ENCODE measurements at places on chromosomes 11 and 22.

DNA sequence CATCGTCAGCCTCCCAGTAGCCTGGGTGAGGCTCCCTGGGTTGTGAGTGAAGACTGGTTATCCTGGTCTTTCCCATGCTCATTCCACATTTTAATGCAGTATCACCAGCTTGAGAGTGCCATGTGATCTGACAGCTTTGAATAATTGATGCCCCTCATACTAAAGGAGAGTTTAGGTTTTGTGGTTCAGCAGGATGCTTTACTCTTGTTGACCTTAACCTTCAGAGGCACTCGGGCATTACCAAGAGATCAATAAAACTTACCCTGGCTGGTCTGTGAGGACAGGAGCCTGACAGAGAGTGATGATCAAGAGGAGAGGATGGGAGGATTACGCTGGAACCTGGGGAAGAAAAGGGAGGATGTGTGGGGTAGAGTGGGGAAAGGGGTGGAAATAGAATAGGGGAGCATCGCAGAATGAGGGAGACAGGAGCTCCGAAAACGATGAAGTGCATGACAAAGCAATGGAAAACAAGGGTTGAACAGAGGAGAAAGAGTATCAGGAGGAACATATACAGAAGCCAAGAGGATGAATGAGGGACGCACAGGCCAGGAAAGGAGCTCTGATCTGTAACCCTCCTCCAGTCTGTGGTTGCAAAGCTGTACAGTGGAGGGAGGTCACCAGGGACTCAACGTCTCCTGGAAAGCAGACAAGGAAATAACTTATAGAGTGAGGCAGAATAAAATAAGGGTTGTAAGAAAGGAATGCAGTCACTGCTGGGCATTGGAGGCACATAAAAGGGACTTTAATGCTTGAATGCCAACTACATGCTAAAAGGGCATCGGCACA is 594.5 kb downstream of the NTM start:
- DNase-seq: no peak

GRCh38 chr22:42282943-42283277 is 12.5 kb upstream of the TCF20 start:
- no peak for DNase-seq

- DNase-seq: peak; percentile 23
Measured at GRCh38 chr11:2697866-2698265, 1.9 kb downstream of the KCNQ1OT1 start.

- no peak for DNase-seq
Measured at GRCh38 chr11:85768473-85769146, 42.3 kb downstream of the SYTL2 start.

GRCh38 chr11:6633422-6634408 is 14.5 kb upstream of the TPP1 start:
- DNase-seq: no peak

- DNase-seq: no peak
Measured at GRCh38 chr11:106827687-106828086, 190.6 kb downstream of the GUCY1A2 start.

GRCh38 chr11:4105916-4106315 is 11.3 kb downstream of the RRM1 start:
- DNase-seq: no peak

- no peak for DNase-seq
Measured at GRCh38 chr11:40998920-40999319, 460.5 kb downstream of the LRRC4C start.

DNA sequence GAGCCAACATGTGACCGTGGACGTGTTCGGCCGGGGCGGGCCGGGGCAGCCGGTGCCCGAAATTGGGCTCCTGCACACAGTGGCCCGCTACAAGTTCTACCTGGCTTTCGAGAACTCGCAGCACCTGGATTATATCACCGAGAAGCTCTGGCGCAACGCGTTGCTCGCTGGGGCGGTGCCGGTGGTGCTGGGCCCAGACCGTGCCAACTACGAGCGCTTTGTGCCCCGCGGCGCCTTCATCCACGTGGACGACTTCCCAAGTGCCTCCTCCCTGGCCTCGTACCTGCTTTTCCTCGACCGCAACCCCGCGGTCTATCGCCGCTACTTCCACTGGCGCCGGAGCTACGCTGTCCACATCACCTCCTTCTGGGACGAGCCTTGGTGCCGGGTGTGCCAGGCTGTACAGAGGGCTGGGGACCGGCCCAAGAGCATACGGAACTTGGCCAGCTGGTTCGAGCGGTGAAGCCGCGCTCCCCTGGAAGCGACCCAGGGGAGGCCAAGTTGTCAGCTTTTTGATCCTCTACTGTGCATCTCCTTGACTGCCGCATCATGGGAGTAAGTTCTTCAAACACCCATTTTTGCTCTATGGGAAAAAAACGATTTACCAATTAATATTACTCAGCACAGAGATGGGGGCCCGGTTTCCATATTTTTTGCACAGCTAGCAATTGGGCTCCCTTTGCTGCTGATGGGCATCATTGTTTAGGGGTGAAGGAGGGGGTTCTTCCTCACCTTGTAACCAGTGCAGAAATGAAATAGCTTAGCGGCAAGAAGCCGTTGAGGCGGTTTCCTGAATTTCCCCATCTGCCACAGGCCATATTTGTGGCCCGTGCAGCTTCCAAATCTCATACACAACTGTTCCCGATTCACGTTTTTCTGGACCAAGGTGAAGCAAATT is 1.8 kb downstream of the FUT4 start:
- DNase-seq: no peak

DNA sequence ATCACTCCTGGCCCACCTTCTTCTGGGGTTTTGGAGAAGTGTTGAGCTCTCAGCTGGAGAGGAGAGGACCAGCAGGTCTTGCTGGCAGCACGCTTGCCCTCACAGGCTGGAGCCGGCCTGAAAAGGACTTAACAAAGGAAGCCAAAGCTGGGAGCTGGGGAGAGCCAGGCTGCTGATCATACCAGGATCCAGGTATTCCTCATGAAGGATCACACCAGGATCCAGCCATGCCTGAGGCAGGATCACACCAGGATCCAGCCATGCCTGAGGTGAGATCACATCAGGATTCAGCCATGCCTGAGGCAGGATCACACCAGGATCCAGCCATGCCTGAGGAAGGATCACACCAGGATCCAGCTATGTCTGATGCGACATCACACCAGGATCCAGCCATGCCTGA is 17.0 kb downstream of the MRGPRD start:
- no peak for DNase-seq

DNA sequence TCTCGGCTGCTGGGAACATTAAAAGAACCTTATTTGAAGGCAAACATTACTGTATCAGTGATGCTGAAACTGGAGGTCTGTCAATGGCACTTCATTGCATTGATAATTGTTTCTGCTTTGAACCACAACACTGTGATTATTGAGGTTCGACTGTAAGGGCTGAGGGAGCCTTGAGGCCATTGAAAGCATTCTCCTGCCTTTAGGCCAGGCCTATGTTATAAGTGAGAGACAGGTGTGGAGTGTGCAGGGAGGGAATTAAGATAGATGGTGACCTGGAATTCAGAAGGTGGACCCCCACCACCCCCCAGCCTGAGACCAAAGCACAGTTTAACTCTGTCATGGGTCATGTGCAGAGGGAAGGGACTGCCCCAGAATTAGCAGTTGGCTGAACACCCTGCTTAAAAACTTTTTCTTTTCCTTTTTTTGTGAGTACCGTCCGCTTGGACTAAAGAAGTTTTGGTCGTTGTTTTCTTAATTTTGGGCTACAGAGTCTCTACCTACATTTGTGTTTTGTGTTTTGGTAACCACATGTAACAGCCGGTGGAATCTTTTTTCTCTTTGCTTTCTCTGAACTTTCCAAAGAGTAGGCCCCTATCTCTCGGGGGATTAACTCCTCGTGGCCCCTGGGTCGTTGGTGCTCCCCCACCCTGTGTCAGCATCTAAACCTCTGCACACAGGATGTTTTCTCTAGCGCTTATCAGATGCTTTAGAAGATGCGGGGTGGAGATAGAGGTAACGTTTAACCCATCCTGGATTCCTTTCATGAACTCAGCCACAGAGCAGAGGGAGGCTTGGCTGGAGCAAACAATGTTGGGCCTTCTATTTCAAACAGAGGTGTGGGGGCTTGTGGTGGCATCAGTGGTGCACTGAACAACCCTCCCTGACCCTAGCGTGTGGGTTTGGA is 43.7 kb downstream of the ZBTB16 start:
- DNase-seq: no peak

GRCh38 chr11:104772806-104773241 is 125.4 kb downstream of the CASP12 start:
- DNase-seq: peak; percentile 92

- DNase-seq: no peak
Measured at GRCh38 chr22:44811141-44811540, 58.8 kb downstream of the ARHGAP8 start.

GRCh38 chr11:69696749-69697468 is 6.9 kb downstream of the FGF19 start:
- no peak for DNase-seq

DNA sequence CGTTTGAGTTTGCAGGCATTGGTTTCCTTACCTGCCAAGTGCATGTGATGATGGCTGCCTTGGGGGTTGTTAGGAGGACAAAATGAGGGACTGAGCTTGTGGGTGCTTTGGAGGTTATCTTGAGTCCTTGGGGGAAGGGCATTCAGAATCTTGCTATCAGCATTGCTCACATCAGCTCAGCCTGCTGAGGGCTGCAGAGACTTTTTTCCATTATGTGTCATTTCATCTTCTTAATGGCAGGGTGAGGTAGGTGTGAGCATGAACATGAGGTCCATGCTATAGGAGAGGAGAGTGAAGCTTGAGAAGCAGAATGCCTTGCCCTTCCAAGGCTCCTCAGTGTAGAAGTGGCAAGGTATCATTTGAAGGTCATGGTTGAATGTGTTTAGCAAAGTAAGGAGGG is 112.3 kb downstream of the MIAT start:
- DNase-seq: no peak

GRCh38 chr11:12581923-12582322 is 92.3 kb upstream of the TEAD1 start:
- peak; percentile 57 for DNase-seq

DNA sequence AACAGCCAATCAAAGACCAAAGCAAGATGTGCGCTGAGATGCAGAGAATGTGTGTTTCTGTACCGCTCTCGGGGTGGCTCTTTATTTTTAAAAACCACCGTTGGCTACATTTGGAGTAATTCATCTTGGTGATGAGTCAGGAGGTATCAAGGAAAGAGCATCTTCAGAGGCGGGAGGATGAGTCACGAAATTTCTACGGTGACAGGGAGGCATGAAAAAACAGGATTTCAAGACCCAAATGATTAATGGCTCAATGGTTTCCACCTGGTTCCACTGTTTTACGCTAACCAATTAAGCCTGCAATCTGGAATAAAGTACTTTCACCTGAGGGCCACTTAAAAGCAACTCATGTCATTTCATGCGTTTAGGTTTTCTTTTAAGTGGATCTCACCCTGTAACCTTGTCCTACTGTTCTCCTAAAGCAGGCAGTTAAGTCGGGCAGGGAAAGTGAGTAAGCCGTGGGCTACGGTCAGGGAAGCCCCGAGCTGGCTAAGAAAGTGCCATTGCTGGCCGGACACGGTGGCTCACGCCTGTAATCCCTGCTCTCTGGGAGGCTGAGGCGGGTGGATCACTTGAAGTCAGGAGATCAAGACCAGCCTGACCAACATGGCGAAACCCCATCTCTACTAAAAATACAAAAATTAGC is 74.6 kb downstream of the CELSR1 start:
- peak; percentile 37 for DNase-seq

GRCh38 chr11:114293201-114293711 is 2.9 kb upstream of the NNMT start:
- DNase-seq: no peak

DNA sequence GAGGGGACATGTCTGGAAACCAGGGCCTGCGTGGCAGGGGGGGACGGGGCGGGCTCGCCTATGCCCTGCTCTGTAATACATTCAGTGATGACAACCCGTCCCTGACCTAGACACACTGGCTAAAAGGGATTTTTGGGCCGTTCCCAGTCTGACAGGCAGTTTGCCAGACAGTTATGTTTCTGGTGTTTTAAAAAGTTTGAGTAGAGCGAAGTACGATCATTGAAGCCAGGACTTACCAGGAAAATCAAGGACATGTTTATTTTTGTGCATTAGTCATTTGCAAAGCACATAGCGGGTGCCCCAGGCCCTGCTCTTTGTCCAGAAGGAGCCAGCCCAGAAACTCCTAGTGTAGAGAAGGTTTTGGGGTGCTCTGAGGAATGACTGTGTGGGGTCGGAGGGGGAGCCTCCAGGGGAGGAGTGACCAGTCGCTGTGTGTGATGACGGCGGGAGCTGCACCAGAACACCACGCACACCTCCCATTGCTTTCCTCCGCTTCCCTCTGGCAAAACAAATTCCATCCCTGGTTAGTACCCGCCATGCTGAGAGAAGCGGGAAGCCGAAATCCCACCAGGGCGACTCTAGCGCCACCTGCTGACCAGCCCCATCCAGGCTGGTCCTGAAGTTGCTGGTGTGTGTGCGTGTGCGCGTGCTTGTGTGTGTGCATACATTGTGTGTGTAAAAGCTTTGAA is 50.8 kb downstream of the FBLN1 start:
- DNase-seq: peak; percentile 87

- no peak for DNase-seq
Measured at GRCh38 chr11:58505849-58506248, 2.1 kb downstream of the OR5B21 start.

GRCh38 chr22:46045459-46046298 is 68.7 kb upstream of the WNT7B start:
- DNase-seq: no peak

DNA sequence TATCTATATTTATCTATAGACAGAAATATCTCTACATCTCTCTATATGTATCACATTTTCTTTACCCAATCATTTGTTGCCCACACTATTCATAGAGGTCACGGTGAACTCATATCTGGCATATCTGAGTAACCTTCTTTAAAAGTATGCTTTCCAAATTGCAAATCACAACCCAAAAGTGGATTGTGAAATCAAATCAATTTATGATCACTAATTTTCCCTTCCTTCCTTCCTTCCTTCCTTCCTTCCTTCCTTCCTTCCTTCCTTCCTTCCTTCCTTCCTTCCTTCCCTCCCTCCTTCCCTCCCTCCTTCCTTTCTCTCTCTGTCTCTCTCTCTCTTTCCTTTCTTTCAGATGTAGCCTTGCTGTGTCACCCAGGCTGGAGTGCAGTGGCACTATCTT is 448.0 kb upstream of the CCDC90B start:
- DNase-seq: no peak

GRCh38 chr11:68523033-68523432 is 62.5 kb downstream of the PPP6R3 start:
- no peak for DNase-seq

DNA sequence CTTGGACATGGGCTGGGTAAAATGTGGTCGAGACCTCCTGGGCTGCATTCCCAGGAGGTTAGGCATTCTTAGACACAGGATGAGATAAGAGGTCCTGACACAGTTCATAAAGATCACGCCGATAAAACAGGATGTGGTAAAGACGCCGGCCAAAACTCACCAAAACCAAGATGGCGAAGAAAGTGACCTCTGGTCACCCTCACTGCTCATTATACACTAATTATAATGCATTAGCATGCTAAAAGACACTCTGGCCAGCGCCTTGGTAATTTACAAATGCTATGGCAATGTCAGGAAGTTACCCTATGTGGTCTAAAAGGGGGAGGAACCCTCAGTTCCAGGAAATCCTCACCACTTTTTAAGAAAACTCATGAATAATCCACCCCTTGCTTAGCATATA is 983.3 kb downstream of the OPCML start:
- DNase-seq: no peak
